ENCODE measurements at places on chromosomes 3 and 15.

DNA sequence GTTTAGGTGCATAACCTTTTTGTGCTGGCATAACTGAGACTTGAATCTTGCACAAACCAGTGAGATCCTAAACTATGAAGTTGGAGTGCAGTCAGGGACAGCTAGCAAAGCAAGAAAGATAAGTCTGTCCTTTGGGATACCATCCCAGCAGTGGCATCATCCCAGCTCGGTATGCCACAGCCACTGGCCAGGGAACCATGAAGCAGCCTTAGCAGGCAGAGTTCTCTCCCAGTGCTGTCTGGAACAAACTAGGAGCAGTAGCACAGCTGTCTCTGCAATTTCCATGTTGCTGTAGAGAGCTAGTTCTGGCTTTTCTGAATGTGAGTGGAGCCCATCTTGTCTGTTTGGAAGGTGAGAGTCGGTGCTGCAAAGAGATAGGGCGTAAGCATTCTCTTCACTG lies 130.3 kb downstream of the DTWD1 start:
- no peak for DNase-seq

- DNase-seq = no peak
Observed at GRCh38 chr3:385151-385550, 188.6 kb downstream of the CHL1 start.

DNA sequence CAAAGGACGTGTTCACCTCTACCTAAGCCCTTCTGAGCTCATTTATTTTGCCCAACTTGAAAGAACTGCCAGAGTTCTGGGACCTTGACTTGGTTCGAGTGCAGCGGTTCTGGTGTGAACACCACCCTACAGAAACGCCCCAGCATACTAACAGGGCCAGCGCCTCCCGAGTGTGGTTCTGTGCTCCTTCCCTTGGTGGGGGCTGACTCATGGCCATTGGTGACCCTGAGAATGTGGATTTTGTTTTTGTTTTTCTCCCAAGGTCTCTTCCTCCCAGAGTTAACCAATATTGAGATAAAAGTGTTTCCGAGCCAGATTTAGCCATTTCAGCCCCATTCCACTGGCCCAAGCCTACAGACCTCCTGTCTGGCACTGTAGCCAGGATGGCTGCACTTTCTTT lies 27.9 kb downstream of the SEMA7A start:
- DNase-seq = no peak

DNA sequence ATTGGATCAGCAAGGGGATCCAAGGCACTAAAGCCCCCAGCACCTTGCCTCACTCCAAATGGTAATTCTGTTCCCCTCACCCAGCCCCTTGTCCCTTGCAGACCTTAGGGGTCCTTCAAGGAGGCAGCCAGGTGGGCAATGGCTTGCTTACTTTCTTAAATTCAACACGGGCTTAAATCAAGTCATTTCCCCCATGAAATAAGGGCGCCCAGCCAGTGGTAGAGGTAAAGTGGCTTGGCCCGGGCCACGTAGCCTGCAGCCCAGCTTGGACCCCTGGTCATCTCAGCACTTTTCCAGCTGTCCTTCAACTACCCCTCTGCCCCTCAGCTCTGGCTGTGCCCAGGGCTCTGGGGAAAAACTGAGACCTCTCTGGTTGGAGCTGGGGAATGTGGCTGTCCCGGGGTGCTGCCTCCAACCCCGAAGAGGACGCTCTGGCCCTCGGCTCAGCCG lies 1.2 kb downstream of the PSTPIP1 start:
- DNase-seq = no peak

GRCh38 chr15:67784090-67784781 lies 41.1 kb upstream of the SKOR1 start:
- peak; percentile 85 for DNase-seq

DNA sequence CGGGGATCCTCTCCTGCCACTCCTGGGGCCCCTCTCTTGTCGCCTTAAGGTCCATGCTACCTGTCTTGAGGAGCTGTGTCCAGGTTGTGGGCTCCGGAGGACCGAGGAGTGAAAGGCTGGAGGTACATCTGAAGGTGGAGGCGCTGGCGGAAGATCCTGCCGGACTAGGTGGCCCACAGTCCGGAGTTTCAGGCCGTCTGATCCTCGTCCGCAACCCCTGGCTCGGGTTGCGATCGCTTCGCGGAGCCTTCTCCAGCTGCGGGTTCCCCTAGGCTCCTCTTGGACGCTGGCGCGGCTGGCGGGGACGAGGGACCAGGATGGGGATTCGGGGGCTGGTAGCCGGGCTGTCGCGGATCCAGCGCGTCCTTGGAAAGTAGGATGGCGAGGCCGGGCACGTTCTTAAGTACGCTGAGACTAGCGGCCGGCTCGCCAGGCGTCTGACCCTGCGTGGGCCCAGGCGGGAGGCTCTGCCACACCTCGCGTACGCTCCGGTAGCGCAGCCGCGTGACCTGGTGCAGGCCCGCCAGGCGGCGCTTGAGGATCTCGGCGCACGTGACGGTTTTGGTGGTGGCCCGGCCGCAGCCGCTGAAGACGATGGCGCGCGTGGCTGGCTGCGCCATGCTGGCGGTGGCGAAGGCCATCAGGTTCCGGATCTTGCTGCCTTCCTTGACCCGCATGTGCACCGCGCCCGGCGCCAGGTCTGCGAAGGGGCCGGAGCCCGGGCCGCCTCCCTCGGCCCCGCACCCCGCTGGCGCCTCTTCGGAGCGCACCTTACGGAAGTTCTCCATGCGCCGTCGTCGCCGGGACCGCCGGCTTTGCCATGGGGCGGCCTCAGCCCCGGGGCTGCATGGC lies 550 bp downstream of the RPP25 start:
- peak; percentile 58 for DNase-seq

DNA sequence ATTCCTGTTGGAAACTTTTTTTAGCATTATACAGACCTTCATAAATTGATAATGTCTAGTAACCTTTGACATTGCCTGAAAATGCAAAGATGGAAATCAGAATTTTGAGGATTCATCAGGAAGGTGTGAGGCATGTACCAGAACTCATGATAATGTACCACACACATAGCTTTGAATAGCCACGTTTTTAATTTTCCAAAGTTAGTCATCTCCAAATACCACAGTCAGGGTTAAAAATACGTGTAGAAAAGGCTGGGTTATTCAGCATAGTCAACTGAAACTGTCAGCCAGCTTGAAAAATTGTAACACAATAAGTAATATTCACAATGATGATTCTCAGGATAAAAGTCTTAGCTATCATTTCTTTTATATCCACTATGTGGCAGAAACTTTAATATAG lies 102.0 kb upstream of the THRB start:
- no peak for DNase-seq

Measured in HL-60 (cell line).